T follicular helper cell (primary cell): ENCODE measurements at places on chromosomes 3 and 15.

GRCh38 chr3:58164199-58164879 lies 46.4 kb downstream of the DNASE1L3 start:
- DNase-seq = no peak

DNA sequence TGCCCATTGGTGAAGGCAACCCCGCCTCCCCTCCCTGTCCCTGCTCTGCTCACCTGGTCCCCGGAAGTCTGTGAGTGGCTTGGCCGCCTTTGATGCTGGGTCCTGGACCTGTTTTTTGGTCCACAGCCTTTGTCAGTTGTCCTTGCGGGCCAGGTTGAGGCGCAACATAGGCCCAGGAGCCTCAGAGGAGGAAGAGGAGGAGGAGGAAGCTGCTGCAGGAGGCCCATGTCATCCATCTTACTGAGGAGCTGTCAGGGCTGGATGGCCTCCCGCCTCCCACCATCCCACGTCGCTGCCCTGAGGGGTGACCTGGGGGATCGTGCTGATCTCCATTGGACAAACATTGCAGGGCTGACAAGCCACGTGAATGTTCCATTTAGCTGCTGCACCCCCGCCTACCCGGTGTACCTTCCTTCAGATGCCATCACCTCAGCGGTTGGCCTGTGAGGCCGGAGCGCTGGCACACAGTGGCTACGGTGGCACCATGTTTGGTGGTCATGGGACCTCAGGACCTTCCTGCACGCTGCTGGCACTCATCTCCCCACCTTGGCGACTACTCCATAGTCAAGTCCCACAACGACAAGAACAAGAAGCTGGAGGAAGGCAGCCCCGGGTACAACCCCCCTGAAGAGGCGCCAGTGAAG lies 106.3 kb downstream of the SMAD6 start:
- DNase-seq = no peak

GRCh38 chr3:58334013-58334321 lies 1.3 kb downstream of the PXK start:
- no peak for DNase-seq

GRCh38 chr3:162398554-162398953 lies 901.9 kb downstream of the OTOL1 start:
- no peak for DNase-seq

- no peak for DNase-seq
These were observed 48.4 kb downstream of the SEMA5B start for GRCh38 chr3:122979211-122979610.

- DNase-seq = no peak
These were observed 2.5 kb upstream of the FHIT start for GRCh38 chr3:61253756-61254155.

DNA sequence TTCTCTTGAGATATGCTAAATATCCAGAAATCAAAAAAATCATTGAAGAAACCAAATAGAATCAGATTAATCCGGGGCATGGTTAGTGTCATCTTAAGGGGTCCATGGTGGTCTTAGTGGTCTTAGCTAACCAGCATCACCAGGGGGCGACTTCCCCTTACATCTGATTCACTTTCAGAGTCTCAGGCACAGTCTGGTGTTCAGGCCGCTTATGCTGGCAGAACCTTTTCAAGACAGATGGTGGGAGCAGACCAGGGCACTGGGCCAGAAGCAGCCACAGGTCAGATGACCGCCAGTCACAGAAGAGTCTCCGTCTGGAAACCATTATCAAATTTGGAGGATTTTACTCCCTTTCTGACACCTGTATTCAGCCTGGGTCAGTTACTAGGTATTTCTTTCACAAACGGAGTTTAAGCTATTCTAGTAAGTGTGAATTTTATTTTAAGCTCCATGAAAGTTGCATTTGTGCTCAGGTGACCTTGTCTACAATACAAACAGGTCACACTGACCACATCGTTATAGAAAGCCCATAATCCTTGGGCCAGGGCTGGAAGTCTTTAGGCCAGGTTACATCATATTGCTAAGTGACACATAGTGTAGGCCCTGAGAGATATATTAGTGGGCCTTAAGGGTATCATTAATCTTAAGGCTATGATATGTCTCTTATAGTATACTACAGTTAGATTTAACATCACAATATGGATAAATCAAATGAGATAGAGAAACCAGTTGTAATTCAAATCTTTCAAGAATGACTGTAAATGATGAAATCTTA lies 365.5 kb downstream of the GBE1 start:
- DNase-seq = no peak

DNA sequence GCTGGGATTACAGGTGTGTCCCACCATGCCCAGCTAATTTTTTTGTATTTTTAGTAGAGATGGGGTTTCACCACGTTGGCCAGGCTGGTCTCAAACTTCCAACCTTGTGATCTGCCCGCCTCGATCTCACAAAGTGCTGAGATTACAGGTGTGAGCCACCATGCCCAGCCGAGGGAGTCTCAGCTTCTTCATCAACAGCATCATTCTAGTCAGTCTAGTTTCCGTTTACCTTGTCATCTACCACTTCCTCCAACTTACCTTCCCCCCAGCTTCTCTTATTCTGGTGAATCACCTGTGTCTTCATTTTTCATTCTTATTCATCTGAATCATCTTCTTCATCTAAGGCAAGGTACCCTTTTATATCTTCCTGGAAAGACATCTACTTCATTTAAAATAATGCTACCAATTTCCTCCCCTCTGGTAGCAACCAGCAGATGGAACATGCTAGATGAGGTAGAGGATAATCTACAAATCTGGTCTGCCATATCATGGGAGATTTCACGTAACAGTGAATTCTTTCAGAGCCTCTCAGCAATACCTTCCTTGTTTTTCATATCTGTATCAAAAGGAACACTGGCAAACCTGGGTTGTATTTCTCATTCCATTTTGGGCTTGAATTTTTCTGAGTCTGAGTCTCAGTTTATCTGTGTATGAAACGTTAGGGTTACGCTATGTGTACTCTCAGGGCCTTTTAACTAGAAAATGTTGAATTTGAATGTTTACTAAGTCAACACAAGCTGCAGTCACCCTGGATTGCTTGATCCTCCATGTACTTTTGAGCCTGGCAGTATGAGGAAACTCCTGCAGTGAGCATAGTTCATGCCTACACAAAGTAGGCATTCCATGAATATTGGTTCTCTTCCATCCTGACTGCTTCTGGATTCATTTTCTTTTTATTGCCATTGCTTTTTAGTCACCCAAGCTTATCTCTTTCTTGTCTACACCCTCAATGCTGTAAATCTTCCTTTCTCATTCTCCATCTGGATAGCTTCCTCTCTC lies 16.8 kb downstream of the LPP start:
- DNase-seq = peak; percentile 3

- no peak for DNase-seq
These were observed 72.2 kb upstream of the EPHB3 start for GRCh38 chr3:184489268-184489841.

- no peak for DNase-seq
These were observed 11.4 kb downstream of the DET1 start for GRCh38 chr15:88535100-88535499.

DNA sequence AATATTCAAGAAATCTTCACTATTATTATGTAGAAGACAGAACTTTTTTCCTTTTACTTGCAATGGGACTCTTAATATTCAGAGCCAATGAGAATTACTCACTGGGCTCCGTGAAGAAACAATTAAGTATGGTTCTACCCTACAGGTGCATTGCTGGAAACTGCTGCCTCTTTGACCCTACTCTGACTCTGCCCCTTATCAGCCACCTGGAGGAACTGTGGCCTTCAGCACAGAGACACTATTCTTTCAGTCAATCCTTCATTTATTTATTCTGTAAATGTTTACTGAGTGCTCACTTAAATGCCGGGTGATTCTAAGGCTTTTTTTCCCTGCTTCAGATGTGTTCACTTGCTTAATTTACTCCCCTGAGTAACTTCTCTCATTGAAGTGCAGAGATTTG lies 163.2 kb downstream of the SYNPR start:
- no peak for DNase-seq

DNA sequence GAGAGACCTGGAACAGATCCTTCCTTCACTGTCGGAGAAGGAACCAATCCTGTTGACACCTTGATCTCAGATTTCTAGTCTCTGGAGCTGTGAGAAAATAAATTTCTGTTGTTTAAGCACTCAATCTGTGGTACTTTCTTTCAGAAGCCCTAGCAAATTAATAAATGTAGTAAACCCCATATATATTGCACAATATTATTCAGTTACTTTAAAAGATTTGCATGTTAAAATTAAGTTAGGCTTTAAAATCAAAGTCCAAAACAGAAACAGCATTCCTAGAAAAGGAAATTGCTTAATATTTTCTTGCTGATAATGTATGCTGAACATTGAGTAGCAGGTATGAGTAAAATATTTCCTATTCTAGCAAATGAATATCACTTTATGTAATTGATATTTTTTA lies 113.2 kb downstream of the LEKR1 start:
- no peak for DNase-seq

DNA sequence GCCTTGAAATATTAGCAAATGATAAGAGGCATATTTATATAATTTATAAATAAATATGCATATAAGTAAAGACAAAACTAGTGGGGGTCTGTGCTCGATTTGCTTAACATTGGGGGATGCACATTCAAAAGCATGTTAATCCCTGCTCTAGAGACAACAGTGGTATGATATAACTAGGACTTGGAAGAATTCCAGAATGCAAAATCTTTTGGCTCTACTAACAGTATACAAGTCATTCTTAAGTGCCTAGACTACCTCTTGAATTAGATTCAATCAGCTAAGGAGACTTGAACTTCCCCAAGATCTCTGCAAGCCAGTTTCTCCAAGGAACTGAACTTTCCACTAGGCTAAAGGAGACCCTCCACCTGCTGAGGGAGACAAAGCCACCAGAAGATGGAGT lies 282.7 kb upstream of the RORA start:
- DNase-seq = no peak

DNA sequence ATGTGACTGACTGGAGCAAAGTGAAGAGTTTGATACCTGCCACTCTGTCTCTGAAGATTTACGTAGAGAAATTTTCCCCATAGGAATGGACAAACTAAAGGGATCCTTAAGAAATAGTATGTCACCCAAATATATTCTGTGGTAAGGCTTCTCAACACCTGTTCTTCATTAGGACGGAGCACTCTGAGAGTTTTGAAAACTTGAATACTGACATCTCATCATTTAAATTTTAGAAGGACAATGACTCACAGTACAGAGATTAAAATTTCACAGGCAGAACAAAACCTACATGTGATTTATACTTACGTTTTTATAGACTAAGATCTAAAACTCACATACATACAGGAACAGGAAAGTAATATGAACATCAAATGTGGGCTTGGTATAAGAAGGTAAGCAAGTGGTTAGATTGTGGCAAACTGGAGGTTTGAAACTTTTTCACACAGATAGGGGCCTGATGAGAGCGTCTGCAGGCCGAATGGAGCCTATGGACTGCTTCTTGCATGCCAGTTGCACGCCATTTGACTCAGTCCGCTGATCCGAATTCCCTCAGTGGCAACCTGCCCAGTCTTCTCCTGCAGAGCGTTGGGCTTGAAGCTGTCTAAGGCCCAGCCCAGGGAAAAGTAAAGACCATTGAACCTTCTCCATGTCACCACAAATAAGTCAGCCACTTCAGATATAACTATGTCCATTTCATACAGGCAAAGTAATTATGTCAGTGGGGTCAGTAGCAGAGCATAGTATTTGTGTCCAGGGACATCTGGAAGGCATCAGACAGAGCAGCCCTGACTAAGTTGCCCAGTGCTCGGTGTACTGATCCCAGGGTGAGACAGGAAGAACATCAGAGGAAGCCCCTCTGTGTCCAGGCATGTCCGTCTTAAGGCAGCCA lies 45.7 kb downstream of the ZBTB38 start:
- no peak for DNase-seq

- no peak for DNase-seq
These were observed 13.6 kb downstream of the LMOD3 start for GRCh38 chr3:69108811-69109210.

GRCh38 chr15:86691091-86691663 lies 611.5 kb downstream of the AGBL1 start:
- no peak for DNase-seq

GRCh38 chr3:98482717-98483482 lies 14.6 kb upstream of the OR5K2 start:
- DNase-seq = no peak

DNA sequence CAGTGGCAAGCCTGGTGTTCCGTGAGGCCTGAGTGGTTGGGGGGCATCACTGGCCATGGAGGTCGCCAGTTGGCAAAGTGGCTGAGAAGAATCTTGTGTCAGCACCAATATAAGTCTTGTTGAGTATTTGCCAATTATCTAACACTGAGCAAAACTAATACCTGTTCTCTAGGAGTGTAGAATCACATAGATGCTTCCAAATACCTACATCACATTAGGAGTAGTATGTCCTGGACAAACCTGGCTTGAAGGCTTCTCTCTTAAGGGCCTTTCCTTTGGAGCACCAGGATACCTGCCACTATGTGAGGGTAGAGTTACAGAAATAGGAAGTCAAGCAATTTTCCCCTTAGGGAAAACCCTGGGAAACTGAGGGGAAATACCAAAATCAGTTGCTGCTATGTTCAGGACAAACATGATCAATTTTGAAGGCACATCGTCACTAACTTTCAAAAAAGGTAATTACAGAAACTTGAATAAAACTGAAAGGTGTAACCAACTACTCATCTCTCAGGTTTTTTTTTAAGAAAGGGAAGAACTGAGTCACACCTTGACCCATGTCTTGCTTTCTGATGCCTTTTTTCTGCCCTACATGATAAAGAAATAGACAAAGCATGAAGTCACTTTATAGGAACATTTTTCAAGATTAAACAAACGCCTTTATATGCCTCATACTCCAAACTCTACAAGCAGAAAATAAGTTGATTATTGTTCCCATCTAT lies 100.4 kb downstream of the IMPG2 start:
- no peak for DNase-seq
